Esophagus (tissue), 2 donors: ENCODE measurements at places on chromosomes 13 and 19. TPM values are rescaled to one million over a fixed set of nuclear protein-coding genes. Genes with fewer than 3 reads are reported as not detected.

The KLK6 gene
- polyA plus RNA-seq, result 32.8 TPM

The THAP8 gene
- 4.3 TPM for polyA plus RNA-seq

The SLC15A1 gene
- polyA plus RNA-seq, result 0.46 TPM

The NOTCH3 gene
- 34.7 TPM for polyA plus RNA-seq

The COL4A1 gene
- 23.7 TPM for polyA plus RNA-seq

The ZNF296 gene
- 14.5 TPM for polyA plus RNA-seq

The ZIM2 gene
- polyA plus RNA-seq, result 0.01 TPM

The NTN5 gene
- 0.25 TPM for polyA plus RNA-seq

The FAM174C gene
- 46.7 TPM for polyA plus RNA-seq

The REEP6 gene
- 10.1 TPM for polyA plus RNA-seq

The KRTDAP gene
- 109 TPM for polyA plus RNA-seq

The TOMM40 gene
- 60.8 TPM for polyA plus RNA-seq

The LILRB4 gene
- polyA plus RNA-seq, result 0.58 TPM

The KLF5 gene
- polyA plus RNA-seq, result 196 TPM

The C2CD4C gene
- polyA plus RNA-seq, result 0.33 TPM

The KIR3DL2 gene
- polyA plus RNA-seq, result not detected

The NLRP11 gene
- polyA plus RNA-seq, result not detected

The THOP1 gene
- 56.5 TPM for polyA plus RNA-seq

The LYPD5 gene
- polyA plus RNA-seq, result 3.8 TPM

The STAP2 gene
- polyA plus RNA-seq, result 126 TPM

The SMIM24 gene
- polyA plus RNA-seq, result 0.29 TPM

The HIF3A gene
- 12.3 TPM for polyA plus RNA-seq

The PEPD gene
- polyA plus RNA-seq, result 38.6 TPM

The ITGBL1 gene
- 0.96 TPM for polyA plus RNA-seq

The C19orf33 gene
- 1,919 TPM for polyA plus RNA-seq

The NDUFS7 gene
- 160 TPM for polyA plus RNA-seq

The UTP14C gene
- 1.7 TPM for polyA plus RNA-seq

The SIX5 gene
- 8.2 TPM for polyA plus RNA-seq

The EFNB2 gene
- polyA plus RNA-seq, result 8.0 TPM

The TMEM145 gene
- 0.04 TPM for polyA plus RNA-seq

The PDX1 gene
- polyA plus RNA-seq, result not detected

The ZNF665 gene
- polyA plus RNA-seq, result 1.1 TPM

The THSD1 gene
- polyA plus RNA-seq, result 1.4 TPM

The CYP4F12 gene
- polyA plus RNA-seq, result 31.6 TPM

The CBARP gene
- 0.95 TPM for polyA plus RNA-seq
